ENCODE measurements at places on chromosomes 7 and 10.

- DNase-seq = no peak
Measured at GRCh38 chr10:107166403-107166802, 1.9 kb upstream of the SORCS1 start.

DNA sequence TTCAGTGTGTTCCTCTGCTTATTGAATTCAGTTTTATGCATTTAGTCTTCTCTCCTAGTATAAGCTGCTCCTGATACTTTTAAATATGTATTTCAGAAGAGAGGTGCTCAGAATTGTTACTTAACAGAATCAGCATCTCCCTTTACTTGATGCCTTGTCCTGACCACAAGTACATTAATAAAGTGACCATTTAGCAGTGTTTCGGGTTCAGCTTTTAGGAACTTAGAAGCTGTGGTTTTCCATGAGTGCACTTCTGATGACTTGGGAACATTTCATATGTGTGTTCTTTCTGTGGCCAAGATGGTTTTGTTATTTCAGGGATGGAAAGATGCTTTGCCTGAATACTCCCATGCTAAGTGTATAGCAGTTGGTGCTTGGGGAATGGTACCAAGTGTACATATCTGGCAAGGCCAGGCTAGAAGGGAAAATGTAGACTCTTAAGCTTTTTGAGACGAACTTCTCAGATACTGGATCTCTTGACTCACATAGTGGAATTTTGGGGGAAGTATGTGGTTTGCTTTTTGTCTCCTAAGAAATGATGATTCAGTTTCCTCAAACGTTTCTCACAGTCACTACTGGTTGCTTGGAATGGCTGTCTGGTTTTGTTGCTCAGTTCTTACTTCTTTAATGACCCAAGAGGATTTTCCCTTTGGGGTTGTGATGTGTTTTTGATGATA is 17.2 kb downstream of the SGPL1 start:
- no peak for DNase-seq

DNA sequence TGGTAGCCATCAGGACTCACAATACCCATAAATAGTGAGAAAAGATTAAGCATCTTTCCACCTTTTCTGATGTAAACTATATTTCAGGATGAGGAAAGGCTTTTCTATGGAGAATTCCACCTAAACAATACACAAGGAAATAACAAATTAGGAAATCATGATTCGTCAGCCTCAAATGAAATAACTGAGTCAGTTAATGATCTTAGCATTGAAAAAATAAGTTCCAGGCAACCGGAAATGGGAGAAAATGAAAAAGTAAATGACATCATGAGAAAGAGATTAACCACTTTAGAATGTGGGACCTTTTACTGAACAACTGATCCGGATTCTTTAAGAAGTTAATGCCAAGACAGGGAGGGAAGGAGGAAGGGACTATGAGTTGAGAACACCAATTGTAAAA is 742.3 kb downstream of the TNS3 start:
- DNase-seq = no peak

GRCh38 chr7:118214051-118214832 is 10.3 kb upstream of the ANKRD7 start:
- peak; percentile 55 for DNase-seq

- DNase-seq = no peak
Measured at GRCh38 chr10:4101918-4102654, 317.1 kb upstream of the KLF6 start.
